ENCODE measurements at places on chromosomes 12 and 14. TPM values are rescaled to one million over a fixed set of nuclear protein-coding genes. Genes with fewer than 3 reads are reported as not detected.

- no peak for DNase-seq
Observed at GRCh38 chr14:68928770-68929550, 50.1 kb downstream of the ACTN1 start.

- no peak for DNase-seq
Observed at GRCh38 chr14:77407158-77407557, 16.2 kb downstream of the NOXRED1 start.

GRCh38 chr12:92418381-92418780 is 272.7 kb upstream of the BTG1 start:
- DNase-seq: no peak

- DNase-seq: no peak
Observed at GRCh38 chr14:62117751-62118105, 355.5 kb downstream of the SNAPC1 start.

DNA sequence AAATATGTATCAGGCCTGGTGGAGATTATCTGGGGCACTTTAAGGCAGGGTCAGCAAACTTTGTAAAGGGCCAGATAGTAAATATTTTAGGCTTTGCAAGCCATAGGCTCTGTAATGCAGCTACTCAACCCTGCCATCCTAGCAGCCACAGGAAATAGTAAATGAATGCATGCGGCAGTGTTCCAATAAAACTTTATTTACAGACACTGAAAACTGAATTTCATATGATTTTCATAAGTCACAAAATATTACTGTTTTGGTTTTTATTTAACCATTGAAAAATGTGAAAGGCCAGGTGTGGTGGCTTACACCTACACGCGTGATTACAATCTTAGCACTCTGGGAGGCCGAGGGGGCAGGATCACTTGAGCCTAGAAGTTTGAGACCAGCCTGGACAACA is 3.2 kb upstream of the CAMKK2 start:
- DNase-seq: no peak

DNA sequence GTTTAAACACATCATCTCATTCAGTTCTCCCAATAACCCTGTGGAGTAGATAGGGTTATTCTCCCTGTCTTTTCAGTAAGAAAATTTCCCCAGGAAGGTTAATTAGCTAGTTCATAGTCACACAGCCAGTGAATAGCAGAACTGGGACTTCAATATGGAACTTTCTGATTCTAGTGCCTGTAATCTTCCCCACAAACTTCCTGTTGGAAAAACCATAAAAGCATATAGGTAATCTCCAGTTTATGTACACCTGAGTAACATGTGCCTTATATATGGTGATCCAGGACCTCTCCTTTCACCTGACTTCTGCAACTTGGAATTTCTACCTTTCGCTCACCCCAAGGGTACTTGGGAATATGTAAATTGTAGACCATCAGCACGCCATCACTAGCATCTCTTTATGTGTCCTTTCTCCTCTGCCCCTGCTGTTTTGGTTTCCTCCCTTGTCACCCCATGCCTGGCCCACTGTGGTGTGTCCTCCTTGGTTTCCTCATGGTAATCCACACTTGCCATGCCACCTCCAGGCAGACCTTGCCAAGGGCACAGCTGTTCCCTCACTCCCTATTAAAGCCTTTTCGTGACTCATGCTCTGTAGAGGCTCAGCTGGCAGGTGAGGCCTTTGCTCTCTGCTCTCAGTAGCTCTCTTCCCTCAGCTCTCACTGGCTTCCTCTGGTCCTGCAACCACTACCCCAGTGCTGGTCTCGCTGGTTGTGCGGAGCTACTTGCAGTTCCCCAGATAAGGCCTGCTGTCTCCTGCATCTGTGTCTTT is 16.7 kb downstream of the TBC1D30 start:
- DNase-seq: no peak

DNA sequence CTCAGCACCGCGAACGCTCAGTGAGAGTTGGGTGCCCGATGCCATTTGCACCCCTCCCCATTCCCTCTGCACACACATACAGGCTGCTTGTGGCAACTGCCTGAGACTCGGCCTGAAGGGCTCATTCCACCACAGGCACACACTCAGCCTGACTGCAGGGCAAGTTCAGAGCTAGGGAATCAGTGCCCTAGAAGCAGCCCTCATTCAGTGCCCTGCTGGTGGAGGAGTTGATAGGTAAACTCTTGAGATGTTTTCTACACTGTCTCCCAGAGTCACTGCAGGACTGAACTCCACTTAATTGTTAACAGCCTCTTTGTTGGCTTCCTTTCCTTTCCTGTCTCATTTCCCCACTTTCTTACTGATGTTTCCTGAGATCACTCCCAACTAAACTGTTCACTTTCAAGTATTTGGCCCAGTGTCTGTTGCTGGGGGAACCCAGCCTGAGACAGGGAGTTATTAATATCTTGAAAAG is 16.9 kb downstream of the PPP1R36 start:
- no peak for DNase-seq

DNA sequence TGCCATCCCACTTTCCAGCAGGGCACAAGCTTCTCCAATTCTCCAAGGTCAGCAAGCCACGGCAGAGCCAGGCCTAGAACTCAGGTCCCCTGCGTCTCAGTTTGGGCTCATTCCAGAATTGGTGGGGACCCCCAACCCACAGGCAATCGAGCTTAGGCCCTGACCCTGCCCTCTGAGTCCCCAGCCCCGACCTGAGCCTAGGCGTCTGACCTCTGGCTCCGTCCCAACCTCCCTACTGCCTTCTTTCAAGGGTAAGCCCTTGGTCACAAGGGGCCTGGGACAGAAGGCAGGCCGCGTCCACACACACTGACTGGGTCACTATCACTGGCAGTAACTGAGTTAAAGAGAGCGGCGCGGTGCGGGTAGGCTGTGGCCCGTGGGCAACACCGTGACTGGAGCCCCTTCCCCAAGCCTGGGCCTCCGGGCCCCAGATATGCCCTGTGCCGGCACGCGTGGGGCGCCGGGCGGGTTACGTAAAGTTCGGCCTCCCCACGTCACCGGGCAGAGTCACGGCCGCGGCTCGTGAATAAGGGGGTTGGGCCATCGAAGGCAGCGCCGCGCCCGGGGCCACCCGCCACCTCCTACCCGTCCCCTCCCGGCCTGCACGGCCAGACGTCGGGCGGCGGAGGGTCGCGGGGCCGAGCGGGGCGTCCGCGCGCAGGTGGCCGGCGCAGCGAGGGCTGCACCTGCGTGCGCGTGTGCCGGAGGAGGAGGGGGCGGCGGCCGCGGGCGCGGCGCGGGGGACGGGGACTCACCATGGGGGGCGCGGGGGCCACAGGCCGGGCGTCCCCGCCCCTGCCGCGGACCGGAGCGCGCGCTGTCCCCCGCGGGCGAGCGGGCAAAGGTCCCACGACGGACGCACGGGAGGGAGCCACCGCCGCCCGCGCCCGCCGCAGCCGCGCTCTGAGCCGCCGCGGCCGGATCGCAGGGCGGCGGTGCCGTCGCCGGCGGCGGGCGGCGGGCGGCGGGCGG is 516 bp downstream of the ANKRD9 start:
- peak; percentile 49 for DNase-seq

DNA sequence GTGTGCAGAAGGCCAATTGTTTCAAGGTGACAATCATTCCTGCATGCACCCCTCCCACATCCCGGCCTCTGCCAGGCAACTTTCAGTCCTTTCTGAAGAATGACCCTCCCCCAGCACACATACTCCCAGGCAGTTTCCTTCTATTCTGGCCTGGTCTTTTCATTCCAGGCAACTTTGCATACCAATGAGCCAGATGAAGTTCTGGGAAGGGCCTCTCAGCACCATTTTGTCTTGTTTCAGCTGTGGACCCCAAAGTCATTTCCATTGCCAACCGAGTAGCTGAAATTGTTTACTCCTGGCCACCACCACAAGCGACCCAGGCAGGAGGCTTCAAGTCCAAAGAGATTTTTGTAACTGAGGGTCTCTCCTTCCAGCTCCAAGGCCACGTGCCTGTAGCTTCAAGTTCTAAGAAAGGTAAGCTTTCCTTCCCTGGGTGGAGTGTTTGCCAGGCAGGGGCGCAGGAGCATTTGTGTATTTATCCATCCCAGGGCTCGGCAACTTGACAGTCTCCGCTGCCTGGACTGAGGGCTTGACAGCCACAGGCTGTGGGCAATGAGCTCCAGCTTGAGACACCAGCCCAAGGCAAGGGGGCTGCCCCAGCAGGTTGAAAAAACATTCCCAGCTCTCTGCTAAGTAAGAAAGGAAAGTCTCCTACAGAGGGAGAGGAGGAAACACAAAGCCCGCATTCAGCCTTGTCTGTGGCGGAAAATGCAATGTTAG is 16.4 kb downstream of the BCL2L14 start:
- DNase-seq: no peak

DNA sequence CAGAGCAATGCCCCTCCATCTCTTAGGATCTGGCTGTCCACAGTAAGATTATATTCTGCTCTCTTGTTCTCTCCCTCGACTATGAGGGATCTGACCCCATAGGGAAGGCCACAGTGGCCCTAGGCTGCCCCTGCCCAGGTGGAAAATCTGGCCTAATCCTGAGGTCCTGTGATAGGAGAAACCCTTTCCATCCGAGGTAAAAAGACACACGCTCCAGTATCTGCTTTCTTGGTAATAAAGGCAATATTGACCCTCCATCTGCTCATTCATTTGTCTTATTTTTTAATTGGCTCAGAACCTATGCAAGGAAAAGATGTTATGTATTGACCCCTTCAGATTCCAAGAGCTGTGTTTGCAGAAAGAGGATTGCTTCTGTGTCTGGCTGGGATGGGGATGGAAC is 9.7 kb downstream of the KRT76 start:
- DNase-seq: no peak

GRCh38 chr12:65853489-65854157 is 29.3 kb downstream of the HMGA2 start:
- no peak for DNase-seq

GRCh38 chr12:54141431-54142113 is 47.2 kb downstream of the SMUG1 start:
- no peak for DNase-seq

- DNase-seq: no peak
Observed at GRCh38 chr12:44696542-44696941, 179.6 kb downstream of the NELL2 start.

DNA sequence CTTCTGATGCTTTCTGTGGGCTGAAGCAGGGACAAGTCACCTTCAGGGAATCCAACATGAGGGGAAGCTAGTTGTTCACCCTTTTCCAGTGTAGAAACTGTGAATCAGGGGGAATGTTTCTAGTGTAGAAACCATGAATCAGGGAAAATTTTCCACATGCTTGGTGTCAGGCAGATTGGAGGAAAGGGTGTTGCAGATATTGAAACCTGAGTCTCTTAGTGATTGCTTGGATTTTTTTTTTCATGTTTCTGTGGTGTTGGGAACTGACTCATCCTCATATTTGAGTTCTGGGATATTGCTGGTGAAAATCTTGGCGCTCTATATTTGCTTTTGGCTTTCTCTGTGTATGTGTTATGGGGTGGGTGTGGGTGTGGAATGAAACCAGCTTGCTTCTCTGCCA is 144.5 kb upstream of the FBXO33 start:
- DNase-seq: no peak

DNA sequence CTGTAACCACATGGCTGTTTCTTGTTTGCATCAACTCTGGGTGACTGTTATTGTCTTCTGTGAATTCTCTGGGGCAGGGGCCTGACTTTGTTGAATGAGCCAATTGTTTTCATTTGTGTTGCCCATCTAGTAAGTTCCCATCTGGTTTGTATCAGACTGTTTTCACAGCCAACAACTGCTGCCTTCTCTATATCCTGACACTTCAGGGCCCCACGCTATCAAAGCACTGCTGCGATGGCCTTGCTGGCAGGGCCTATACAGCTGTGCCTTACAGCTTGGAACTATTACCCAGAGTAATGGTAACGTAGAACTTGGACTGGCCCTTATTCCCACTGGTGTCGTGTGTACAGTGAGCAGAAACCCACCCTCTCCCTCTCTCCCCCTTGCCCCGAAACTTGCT is 104.3 kb upstream of the DACT1 start:
- DNase-seq: no peak

- DNase-seq: no peak
Observed at GRCh38 chr12:104505095-104505818, 48.5 kb downstream of the CHST11 start.

DNA sequence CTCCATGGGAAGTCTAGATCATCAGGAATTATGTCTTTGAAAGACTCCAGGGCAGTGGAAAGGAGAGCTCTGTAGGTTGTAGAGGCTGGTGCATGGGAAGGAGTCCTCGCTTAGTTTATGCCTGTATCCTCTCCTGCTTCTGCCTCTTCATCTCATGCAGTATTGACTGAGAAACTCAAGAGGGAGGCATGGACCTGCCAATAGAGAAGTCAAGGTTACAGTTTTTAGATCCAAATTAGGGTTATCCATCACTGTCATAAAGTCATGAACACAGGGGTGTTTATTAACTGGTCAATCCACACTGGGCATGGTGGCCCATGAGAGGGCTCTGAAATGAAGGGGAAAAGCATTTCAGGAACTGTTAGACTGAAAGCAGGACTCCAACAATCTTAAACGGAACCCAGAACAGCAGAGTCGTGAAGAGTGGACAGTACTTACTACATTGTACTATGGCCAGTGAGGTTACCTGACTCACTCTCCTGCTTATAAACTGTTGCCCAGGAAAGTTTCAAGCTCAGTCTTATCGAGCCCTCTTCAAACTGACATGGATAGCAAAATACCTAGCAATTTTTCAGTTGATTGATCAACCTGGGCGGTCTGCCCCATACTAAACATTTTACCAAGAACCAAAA is 30.1 kb upstream of the DHRS7 start:
- no peak for DNase-seq

DNA sequence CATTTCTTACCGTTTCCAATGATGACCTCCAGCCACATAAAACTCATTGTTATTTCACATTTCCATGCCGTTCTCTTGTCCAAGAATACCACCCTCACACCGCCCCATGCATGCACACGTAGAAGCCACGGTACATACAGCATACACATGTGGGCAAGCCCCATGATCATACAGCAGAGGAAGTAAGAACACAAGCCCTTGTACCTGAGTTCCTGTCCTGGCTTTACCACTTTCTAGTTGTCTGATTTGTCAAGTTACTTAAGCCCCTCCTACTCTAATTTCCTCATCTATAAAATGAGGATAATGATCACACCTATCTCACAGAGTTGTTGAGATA is 59.9 kb downstream of the DUSP16 start:
- no peak for DNase-seq

- DNase-seq: no peak
Observed at GRCh38 chr14:39247256-39247655, 13.5 kb downstream of the MIA2 start.

DNA sequence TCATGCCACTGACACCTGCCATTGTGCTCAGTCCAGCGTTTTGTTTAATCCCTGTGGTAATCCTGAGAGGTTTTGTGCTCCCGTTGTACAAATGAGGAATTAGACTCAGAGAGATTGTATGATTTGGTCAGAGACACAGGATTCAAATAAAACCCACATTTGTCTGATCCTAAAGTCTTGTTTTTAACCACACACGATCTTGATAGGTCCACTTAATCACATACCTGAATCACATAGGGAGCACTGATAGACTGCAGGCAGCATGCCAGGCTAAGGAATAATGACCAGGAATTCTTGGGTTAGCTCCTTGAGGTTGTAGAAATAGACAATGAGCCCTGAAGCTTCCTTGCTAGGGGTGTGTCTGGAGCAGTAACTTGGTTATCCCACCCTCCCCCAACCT is 202.6 kb upstream of the RGS6 start:
- DNase-seq: no peak

The ACOT2 gene
- total RNA-seq: 70.1 TPM

The ABCC9 gene
- total RNA-seq: 10.2 TPM

The SLC6A15 gene
- 2.0 TPM for total RNA-seq

The B4GALNT3 gene
- total RNA-seq: 5.9 TPM

The KLRD1 gene
- total RNA-seq: 0.96 TPM

The GUCY2C gene
- total RNA-seq: not detected

The LMO3 gene
- 56.3 TPM for total RNA-seq

The TSPAN9 gene
- 16.8 TPM for total RNA-seq

The ZNF891 gene
- 5.7 TPM for total RNA-seq

The SLC17A8 gene
- total RNA-seq: not detected

All from breast epithelium (tissue), 4 donors.